ENCODE measurements at places on chromosomes 7 and 10. TPM values are rescaled to one million over a fixed set of nuclear protein-coding genes. Genes with fewer than 3 reads are reported as not detected.

- H3K4me3 ChIP-seq: no peak overlapping the region
- DNase-seq: no peak
- no peaks in the 10 kb centered on the region for H3K4me1 ChIP-seq
- H3K27me3 ChIP-seq: peaks cover 12% of the 10 kb centered on the region
Observed at GRCh38 chr10:110263164-110263563, 41.6 kb downstream of the SMNDC1 start.

GRCh38 chr7:144653449-144653848, 182.4 kb downstream of the TPK1 start:
- no peak overlapping the region for H3K4me3 ChIP-seq
- no peak for DNase-seq
- peaks cover 2% of the 10 kb centered on the region for H3K4me1 ChIP-seq

DNA sequence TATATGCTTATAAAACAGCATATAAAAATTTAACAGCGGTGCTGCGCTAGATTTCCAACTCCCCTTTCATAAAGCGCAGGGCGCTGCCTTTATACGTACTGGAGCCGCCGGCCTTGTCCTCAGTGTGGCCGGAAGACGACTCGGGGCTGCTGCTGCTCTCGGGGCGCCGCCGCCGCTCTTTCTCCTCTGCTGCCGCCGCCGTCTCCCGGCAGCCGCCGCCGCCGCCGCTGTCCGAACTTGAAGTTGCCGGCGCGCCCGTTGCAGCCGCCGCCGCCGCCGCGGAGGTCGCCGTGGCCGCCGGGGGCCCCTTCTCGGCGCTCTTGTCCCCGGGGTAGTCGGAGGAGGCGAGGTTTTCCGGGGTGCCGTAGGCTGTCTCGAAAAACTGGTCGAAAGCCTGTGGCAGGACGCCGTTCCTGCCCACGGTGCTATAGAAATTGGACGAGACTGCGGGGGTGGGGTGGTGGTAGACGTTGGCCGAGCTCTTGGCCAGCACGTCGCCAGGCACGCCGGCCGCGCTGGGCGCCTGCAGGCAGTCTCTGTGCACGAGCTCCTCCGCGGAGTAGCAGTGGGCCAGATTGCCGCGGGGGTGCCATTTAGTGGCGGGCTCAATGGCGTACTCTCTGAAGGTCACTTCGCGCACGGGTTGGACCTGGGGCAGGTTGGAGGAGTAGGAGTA, 557 bp downstream of the HOXA11 start:
- H3K4me3 ChIP-seq: peak overlapping the region; percentile 56
- H3K36me3 ChIP-seq: peaks cover 8% of the 10 kb centered on the region
- peaks cover 51% of the 10 kb centered on the region for H3K4me1 ChIP-seq
- H3K27ac ChIP-seq: peak overlapping the region; percentile 24

GRCh38 chr7:132352800-132353199, 223.5 kb downstream of the PLXNA4 start:
- no peak overlapping the region for H3K4me3 ChIP-seq
- H3K4me1 ChIP-seq: no peaks in the 10 kb centered on the region
- no peaks in the 10 kb centered on the region for H3K36me3 ChIP-seq
- no peak overlapping the region for H3K27ac ChIP-seq

- H3K27ac ChIP-seq: no peak overlapping the region
- peaks cover 4% of the 10 kb centered on the region for H3K4me1 ChIP-seq
- no peak overlapping the region for H3K4me3 ChIP-seq
Observed at GRCh38 chr7:133050200-133050995, 31.5 kb downstream of the CHCHD3 start.

DNA sequence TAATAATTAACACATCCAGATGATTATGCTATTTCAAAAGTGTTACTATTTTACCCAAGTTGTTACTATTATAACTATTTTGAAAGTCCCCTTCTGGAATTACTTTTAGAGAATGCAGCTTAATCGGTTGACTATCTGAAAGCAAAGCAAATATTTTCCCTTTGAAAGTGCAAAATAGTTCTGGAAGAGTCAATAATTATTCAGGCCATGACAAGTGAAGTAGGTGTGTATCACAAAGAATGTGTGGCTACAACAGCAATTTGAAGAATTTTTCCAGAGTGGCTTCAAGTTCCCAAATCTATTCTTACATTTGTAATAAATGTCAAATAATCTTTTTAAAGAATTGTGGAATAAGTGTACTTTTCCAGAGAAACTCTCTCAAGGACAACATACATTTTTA, 42.8 kb downstream of the RNLS start:
- H3K27ac ChIP-seq: no peak overlapping the region
- no peak for DNase-seq
- no peaks in the 10 kb centered on the region for H3K36me3 ChIP-seq
- H3K4me3 ChIP-seq: no peak overlapping the region
- H3K27me3 ChIP-seq: peaks cover 11% of the 10 kb centered on the region

DNA sequence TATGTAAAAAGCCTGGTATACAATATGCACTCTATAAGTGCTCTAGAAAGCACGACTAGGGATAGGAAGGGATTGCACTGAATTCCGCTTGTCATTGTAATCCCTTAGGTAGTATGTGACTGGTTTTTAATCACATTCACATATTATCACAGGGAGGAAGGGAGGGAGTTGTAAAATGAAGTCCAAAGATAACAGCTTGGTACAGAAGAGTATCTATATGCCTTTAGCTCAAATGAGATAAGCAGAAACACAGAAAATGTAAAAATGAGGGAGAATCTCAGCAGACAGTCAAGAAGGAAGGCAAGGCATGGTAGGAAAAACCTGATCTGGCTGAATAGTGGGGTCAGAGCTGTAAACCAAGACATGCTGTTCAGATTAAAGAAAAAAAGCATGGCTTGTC, 63.4 kb downstream of the ABI1 start:
- no peak overlapping the region for H3K27ac ChIP-seq
- no peaks in the 10 kb centered on the region for H3K27me3 ChIP-seq
- no peak for DNase-seq
- H3K36me3 ChIP-seq: peaks cover 29% of the 10 kb centered on the region
- H3K4me3 ChIP-seq: no peak overlapping the region

DNA sequence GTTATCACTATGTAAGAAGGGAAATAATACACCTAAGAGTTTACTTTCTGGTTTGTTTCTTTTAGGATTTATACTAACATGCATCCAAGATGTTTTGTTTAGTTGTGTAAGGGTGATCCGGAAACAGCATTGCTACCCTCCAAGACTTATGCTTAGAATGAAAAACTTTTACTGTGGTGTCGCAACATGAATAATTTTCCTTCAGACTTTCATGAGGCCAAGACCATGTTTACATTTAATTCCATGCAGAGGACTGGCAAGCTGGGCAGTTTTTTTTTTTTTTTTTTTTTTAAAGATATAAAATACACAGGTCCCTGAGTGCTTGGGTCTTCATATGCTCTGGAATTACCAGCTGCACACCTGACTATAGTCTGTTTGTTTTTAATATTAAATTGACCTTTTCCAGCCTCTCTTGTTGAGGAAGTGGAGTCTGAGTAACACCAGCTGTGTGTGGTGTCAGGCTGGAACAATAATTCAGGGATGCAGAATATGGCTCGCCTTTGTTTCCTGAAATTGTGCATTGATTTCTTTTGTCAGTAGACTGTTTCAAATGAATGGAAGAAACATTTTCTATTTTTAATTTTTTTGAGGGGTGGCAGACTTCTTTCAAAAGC, 81.7 kb downstream of the ST7 start:
- H3K27me3 ChIP-seq: peaks cover 2% of the 10 kb centered on the region
- H3K4me3 ChIP-seq: no peak overlapping the region
- peaks cover 2% of the 10 kb centered on the region for H3K36me3 ChIP-seq
- H3K4me1 ChIP-seq: no peaks in the 10 kb centered on the region

- peak within 1 kb of the TSS; percentile 98 for H3K27ac ChIP-seq
- H3K36me3 ChIP-seq: peaks cover 48% of the 10 kb centered on the region
- peaks cover 62% of the 10 kb centered on the region for H3K4me1 ChIP-seq
Observed at GRCh38 chr10:88879534-88880281, at the start of gene STAMBPL1. STAMBPL1 (plus strand) TSS chr10:88880245; CDS start chr10:88901709, 21,464 bp downstream.

DNA sequence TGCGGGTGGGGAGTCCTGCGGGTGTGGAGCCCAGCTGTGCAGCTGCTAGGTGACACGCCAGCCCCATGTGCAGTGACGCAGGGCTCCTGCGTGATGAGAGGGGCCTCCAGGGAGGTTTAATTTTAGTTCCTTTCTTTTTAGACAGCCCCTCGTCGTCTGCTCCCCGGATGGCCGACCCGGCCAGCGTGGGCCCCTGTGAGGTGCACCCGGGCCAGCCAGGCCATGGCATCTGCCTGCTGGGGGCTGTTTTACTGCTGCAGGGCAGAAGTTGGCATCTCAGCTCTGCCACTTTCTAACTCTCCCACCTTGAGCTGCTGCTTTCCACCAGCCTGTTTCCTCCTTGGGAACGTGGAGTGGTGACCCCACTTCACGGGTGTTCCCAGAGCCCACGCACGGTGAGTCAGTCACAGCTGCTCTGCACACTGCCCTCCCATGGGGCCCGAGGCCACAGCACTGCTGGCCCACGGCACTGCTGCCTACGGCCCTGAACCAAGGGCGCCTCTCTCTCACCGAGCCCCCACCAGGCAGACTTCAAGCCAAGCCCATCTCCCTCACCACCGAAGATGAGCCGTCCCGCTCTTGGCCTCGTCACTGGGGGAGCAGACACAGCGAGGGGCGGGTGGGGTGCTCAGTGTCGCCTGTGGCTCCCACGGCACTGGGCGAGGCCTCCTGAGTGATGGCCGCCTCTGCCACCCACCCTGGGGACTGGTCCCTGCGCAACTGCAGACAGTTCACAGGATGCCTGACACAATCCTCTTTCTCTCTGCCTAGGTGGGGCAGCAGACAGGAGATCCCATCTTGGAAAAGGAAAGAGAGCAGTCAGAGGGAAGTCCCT, 21.3 kb downstream of the CYP2W1 start:
- H3K4me1 ChIP-seq: no peaks in the 10 kb centered on the region
- no peak for DNase-seq
- no peak overlapping the region for H3K27ac ChIP-seq
- no peak overlapping the region for H3K4me3 ChIP-seq

GRCh38 chr10:79149662-79150443, 81.1 kb downstream of the ZMIZ1 start:
- no peak overlapping the region for H3K4me3 ChIP-seq
- H3K36me3 ChIP-seq: no peaks in the 10 kb centered on the region
- DNase-seq: peak; percentile 80

- H3K36me3 ChIP-seq: no peaks in the 10 kb centered on the region
- peaks cover 3% of the 10 kb centered on the region for H3K27me3 ChIP-seq
- H3K4me1 ChIP-seq: no peaks in the 10 kb centered on the region
- H3K27ac ChIP-seq: no peak overlapping the region
- no peak for DNase-seq
- no peak overlapping the region for H3K4me3 ChIP-seq
Observed at GRCh38 chr10:10680496-10680895, 337.2 kb upstream of the CELF2 start.

GRCh38 chr7:93992421-93993110, 11.6 kb downstream of the BET1 start:
- peaks cover 8% of the 10 kb centered on the region for H3K4me1 ChIP-seq
- no peaks in the 10 kb centered on the region for H3K27me3 ChIP-seq
- H3K27ac ChIP-seq: no peak overlapping the region

GRCh38 chr7:158534598-158534997, 53.0 kb downstream of the PTPRN2 start:
- no peaks in the 10 kb centered on the region for H3K4me1 ChIP-seq
- H3K27me3 ChIP-seq: no peaks in the 10 kb centered on the region
- H3K4me3 ChIP-seq: no peak overlapping the region
- H3K36me3 ChIP-seq: no peaks in the 10 kb centered on the region
- H3K27ac ChIP-seq: no peak overlapping the region
- no peak for DNase-seq

DNA sequence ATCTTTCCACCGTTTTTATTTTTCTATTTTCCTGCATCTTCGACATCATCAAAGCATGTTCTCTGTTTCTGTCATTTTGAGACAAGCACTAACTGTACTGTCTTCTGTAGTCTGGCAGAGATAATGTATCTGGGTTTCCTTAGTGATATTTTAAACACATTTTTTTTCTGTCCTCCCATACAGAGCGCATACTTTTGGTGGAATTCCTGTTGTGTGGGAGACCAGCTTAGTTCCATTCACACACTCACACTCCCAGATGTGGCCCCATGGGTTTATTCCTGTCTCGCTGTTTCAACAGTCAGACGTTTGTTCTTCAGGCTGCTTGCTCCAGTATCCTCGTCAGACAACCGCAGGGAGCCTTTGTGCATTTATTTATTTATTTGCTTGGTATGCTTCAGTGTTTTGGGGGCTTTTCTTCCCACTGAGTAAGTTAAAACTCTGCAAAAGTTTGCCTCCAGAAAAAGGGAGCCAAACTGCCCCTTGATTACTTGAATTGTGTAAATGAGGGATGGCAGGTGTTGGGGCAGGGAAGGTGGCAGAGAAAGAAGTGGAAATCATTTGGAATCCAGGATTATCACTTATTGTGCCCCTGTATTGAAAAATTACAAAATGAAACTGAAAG, 456.8 kb upstream of the KLF6 start:
- peaks cover 7% of the 10 kb centered on the region for H3K27me3 ChIP-seq
- H3K27ac ChIP-seq: no peak overlapping the region
- no peak for DNase-seq
- no peak overlapping the region for H3K4me3 ChIP-seq
- H3K36me3 ChIP-seq: peaks cover 5% of the 10 kb centered on the region
- peaks cover 36% of the 10 kb centered on the region for H3K4me1 ChIP-seq

DNA sequence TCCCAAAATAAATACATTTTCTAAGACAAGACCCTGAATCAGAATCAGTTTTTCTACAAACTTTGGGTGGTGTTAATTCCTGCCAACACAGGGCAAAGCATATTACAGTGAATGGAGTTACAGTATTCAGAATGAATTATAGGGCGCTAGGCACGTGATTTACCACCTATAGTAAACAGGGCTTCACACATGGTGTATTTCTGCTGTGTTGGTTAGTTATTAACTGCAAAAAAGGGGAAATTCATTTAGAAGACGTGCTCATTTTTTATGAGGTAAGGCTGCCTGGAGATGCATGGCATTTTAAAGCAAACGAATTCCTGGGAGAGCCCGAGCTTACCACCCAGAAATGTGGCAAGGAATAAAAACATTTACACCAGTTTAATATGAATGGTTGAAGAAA, 393.8 kb downstream of the LRMDA start:
- H3K27ac ChIP-seq: no peak overlapping the region
- DNase-seq: no peak
- no peaks in the 10 kb centered on the region for H3K36me3 ChIP-seq
- H3K4me3 ChIP-seq: no peak overlapping the region
- H3K27me3 ChIP-seq: no peaks in the 10 kb centered on the region

GRCh38 chr7:143085109-143085508, 33.0 kb downstream of the OR6V1 start:
- H3K36me3 ChIP-seq: no peaks in the 10 kb centered on the region
- H3K4me3 ChIP-seq: no peak overlapping the region
- peaks cover 3% of the 10 kb centered on the region for H3K27me3 ChIP-seq
- H3K27ac ChIP-seq: no peak overlapping the region
- DNase-seq: no peak

DNA sequence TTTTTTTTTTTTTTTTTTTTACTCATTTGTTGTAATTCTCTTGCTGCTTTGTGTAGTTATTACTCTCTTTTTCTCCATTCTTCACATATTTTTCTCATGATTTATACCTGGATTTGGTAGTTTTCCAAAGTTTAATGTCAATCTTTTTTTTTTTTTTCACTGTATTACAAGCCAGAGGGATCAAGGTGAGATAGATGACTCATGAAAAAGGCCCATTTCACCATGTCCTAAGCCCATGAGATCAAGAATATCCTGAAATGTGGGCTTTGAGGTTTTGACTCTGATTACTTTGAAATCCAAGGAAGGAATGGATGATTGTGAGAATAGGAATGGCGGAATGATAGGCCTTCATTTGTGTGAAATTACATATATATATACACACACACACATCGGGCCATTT, 31.1 kb downstream of the TAX1BP1 start:
- DNase-seq: no peak
- H3K4me3 ChIP-seq: no peak overlapping the region
- peaks cover 18% of the 10 kb centered on the region for H3K36me3 ChIP-seq
- H3K27ac ChIP-seq: no peak overlapping the region
- no peaks in the 10 kb centered on the region for H3K4me1 ChIP-seq

The SRI gene
- total RNA-seq: 117 TPM

The SCIN gene
- 0.39 TPM for total RNA-seq

The STEAP1B gene
- total RNA-seq: not detected

The SPDYE18 gene
- 0.99 TPM for total RNA-seq

The ZNRF2 gene
- 15.1 TPM for total RNA-seq

The PAPOLB gene
- total RNA-seq: not detected

The COL1A2 gene
- total RNA-seq: 0.16 TPM

Measured in activated CD8-positive, alpha-beta T cell treated with anti-CD3 and anti-CD28 coated beads, Interleukin-2, amount 10 ng/mL, durations not matched to agents 7 days and 5 days (primary cell).